ENCODE measurements at places on chromosomes 6 and 20. TPM values are rescaled to one million over a fixed set of nuclear protein-coding genes. Genes with fewer than 3 reads are reported as not detected.

Gene HLA-DMB
- total RNA-seq = 0.92 TPM

Gene ERVFRD-1
- total RNA-seq = not detected

Gene NRSN1
- not detected for total RNA-seq

Gene RAET1E
- 1.5 TPM for total RNA-seq

Gene GUCA1A
- not detected for total RNA-seq

Gene FAM209B
- total RNA-seq = 0.71 TPM

Gene CD40
- total RNA-seq = 10.9 TPM

Gene C20orf141
- total RNA-seq = not detected

Gene SLC17A3
- not detected for total RNA-seq

Gene CDSN
- total RNA-seq = 0.88 TPM

Gene VSTM2L
- 0.14 TPM for total RNA-seq

Gene DNAH8
- under 0.01 TPM for total RNA-seq

Gene IMPG1
- not detected for total RNA-seq

Gene LY6G6F
- not detected for total RNA-seq

Gene SLC18B1
- 14.1 TPM for total RNA-seq

Measured in foreskin keratinocyte (primary cell).